ENCODE measurements at places on chromosomes 12 and 14.

- no peak for DNase-seq
Measured at GRCh38 chr12:113573148-113573547, 101.5 kb upstream of the LHX5 start.

- no peak for DNase-seq
Measured at GRCh38 chr14:35295845-35296161, 3.6 kb downstream of the PSMA6 start.

DNA sequence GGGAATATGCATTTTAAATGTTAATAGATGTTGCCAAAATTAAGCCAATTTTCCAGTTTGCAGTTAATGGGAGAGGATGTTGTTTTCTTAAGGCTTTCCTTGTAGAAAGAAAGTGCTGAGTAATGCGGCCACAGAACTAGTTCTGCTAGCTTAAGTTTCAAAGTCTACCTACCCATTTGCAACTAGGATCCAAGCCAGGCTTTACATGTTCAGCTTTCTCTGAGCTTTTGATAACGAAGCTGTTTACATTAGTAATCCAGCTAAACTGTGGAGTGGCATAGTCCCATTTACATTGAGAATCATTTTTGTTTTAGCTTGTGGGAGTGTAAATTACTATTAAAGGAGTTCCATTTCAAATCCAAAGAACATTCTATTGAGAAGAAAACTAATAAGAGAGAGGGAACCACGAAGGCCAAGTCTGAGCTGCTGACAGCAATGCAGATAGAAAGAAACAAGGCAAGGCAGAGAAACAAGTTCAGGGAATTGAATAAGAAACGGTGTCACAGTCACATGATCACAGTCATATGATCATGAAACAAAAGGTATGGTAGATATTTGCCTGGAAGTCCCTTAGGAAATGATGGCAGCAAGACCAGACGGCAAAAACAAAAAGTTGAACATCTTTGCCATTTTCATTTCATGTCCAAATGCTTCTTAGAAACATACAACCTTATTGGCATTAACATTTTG, 274.9 kb downstream of the PAWR start:
- DNase-seq, result no peak

GRCh38 chr12:27566626-27567025, 42.6 kb downstream of the PPFIBP1 start:
- DNase-seq, result no peak

DNA sequence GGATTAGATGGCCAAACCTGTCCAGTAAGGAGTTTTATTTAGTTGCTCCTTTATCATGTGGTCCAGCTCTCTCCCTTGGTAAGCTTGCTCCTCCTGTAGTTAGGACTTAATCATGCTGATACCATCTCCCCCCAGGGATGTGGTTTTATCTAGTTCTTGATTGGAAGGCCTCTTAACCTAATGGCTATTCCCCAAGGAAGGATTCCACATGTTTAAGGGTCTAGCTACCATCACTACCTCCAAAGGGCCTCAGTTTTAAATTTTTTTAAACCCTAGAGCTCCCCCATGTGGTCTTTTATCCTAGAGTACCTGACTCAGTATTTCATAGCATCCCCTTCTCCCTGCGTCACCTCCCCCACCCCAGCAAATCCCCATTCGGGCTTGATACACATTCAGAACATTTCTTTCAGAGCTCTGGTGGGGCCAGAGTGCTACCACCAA, 22.5 kb downstream of the MAP3K12 start:
- DNase-seq, result no peak

GRCh38 chr12:82968631-82969367, 282.1 kb downstream of the TMTC2 start:
- DNase-seq, result no peak

DNA sequence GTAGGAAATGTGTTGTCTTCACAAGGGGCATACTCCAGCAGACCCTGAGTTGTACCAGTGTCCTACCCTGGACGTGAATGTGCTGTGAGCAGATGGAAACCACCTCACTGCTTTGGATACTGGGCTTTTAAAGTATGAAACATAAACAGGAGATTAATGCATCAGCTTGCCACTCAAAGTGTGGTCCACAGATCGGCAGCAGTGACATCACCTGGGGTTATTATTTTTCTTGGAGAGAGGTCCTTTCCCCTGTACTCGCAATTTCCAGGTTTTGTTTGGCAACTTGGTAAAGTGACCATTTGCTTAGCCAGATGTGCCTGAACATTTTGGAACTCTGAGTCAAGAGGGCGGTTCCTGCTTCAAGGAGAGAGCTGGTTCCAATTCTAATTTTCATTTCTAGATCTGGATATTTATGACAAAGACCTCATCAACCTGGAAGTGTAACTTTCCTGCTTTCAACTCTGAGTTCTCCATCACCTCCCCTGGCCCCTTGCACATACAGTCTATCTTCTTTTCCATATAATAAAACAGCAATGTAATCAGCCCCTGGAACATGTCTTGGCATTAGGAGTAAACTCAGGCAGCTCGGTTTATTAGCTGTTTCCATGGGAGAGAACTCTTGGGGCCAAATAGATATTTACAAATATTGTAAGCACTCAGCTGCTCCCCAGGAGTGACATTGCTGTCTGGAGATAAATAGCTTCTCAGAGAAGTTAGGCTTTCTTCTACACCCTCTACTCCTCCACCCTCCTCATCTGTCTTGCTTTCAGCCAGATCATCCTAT, 237.0 kb upstream of the TBX3 start:
- no peak for DNase-seq

DNA sequence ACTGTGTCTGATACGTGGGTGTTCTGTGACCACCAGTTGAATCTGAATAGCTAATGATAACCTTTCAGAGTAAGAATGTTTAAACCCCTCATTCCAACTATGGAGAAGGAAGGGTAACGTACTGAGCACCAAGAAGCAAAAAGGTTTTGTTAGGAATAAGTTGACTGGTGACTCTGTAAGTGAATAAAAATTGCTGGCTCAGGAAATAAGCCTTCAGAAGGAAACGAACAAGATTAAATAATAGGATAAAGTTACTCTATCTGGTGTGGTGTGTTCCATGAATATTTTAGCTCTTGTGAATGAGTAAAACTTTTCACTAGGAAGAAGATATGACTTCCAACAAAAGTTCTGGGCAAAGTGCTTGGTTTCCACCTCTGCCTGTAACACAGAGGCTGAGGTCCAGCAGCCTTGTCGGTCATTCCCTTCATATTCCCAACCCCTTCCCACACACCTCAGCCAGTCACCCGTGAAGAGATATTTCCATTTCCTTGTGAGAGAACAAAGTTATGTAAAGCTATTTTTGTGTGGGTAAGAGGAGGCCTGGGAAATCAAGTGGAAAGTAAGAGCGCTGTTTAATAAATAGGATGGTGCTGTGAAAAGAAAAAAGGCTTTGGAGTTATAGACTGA, 47.1 kb downstream of the ARF6 start:
- DNase-seq, result no peak

GRCh38 chr12:6821591-6822425, at the start of gene GPR162:
Gene GPR162 (plus strand): TSS chr12:6821821. CDS start chr12:6823899, 2,078 bp downstream.
- DNase-seq, result no peak

DNA sequence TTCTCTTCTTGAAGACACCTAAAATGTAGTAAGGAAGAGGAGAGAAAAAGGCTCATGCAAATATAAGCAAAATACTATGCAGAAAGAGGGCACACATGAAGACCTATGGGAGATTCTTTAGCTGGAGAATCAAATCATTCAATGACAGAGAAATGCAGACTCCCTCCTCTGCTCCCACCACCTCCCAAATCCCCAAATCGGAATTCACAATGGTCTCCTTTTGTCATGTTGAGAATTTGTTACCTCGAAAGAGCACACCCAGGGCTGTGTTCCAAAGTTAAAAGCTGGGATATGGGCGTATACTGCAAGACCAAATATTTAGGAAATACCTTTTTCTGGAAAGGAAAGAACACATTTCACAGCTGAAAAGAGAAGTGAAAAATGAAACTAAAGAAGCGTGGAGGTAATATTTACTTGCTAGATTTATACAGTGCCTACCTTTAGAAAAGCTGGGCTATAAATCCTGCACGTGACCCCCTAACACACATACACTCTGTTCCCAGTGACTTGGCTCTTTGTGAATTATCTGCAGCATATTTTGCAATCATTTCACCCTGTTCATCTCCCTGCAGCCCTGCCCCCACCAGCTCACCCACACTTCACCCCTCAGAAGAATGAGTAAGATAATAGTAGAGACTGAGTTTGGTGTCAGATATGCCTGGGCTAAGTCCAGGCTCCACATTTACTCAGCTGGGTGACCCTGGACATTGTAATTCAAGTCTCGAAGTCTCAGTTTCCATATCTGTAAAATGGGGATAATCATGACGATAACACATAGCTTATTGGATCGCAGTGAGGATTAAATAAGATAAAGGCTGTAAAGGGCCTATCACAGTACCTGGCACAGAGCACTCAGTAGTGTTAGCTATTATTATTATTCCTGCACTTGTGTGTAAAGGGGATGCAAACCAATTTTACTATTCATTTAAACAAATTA, 2.9 kb upstream of the CACNA1C start:
- DNase-seq, result no peak

GRCh38 chr14:105317546-105317945, 3.0 kb downstream of the PACS2 start:
- no peak for DNase-seq

DNA sequence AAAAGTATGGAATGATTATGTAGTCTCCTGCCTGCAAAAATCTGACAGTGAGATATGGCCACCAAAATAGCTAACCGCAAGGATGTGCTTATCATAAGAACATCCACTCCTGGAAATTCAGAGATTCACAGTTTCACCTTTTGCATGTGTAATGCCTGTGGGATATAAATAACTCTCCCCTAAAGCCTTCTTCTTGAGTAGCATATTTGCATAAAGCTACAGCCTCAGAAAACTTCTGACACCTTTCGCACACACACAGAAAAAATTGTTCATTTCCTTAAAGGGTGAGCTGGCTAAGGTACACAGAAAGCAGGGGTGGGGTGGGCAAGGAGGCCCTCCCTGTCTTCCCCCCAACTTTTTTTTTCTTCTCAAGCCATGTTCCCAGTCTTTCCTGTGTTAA, 3.1 kb upstream of the IGF1 start:
- DNase-seq, result no peak

GRCh38 chr14:94764573-94764972, 5.3 kb downstream of the GSC start:
- no peak for DNase-seq

DNA sequence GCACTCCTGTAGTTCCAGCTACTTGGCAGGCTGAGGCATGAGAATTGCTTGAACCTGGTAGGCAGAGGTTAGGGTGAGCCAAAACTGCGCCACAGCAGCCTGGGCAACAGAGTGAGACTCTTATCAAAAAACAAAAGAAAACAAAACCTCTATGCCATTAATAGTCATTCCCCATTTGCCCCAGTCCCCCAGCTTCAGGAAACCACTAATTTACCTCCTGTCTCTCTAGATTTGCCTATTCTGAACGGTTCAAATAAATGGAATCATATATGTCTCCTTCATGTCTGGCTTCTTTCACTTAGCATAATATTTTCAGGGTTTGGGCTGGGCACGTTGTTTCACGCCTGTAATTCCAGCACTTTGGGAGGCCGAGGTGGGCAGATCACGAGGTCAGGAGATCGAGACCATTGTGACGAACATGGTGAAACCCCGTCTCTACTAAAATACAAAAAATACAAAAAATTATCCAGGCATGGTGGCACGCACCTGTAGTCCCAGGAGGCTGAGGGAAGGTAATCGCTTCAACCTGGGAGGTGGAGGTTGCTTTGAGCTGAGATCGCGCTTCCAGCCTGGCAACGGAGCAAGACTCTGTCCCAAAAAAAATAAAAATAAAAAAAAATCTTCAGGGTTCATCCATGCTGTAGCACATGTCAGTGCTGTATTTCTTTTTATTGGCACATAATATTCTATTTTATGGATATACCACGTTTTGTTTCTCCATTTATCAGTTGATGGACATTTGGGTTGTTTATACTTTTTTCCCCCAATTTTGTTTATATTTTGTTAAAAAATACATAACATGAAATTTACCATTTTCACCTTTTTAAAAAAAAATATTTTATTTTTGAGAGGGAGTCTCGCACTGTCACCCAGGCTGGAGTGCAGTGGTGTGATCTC, 31.9 kb downstream of the KNTC1 start:
- no peak for DNase-seq

- DNase-seq, result no peak
Measured at GRCh38 chr14:52253503-52253902, 14.0 kb upstream of the PTGDR start.

GRCh38 chr12:28164644-28165275, 25.5 kb upstream of the CCDC91 start:
- DNase-seq, result no peak

All from CD8-positive, alpha-beta memory T cell (primary cell).